ENCODE measurements at places on chromosomes 4 and X. TPM values are rescaled to one million over a fixed set of nuclear protein-coding genes. Genes with fewer than 3 reads are reported as not detected.

The MAOA gene
- 220 TPM for total RNA-seq

The APBB2 gene
- total RNA-seq: 138 TPM

The ZNF595 gene
- 22.5 TPM for total RNA-seq

The FAM47A gene
- total RNA-seq: not detected

The VAMP7 gene
- 36.4 TPM for total RNA-seq

Measured in omental fat pad (tissue), 4 donors.